ELF-1 (cell line): ENCODE measurements at places on chromosomes 12 and 14.

DNA sequence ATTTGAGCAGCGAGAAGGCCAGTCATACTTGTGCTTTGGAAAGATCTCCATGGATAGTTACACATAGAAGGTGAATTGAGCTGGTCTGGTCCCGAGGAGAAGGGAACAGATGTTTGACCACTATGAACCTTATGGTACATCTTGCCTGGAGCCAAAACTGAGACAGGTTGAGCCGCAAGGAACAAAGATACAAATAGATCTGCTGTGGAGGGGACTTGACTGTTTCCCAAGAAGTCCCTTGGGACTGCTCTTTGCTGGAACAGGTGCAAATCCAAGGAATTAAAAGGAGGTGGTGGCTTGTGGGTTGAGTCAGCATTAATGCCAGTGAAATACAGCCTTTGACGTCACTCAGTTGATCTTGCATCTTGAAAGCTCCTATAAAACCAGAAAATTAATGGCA, 68.8 kb upstream of the PRIMA1 start:
- DNase-seq = no peak

GRCh38 chr14:24289649-24290280, 9.8 kb downstream of the DHRS1 start:
- no peak for DNase-seq

DNA sequence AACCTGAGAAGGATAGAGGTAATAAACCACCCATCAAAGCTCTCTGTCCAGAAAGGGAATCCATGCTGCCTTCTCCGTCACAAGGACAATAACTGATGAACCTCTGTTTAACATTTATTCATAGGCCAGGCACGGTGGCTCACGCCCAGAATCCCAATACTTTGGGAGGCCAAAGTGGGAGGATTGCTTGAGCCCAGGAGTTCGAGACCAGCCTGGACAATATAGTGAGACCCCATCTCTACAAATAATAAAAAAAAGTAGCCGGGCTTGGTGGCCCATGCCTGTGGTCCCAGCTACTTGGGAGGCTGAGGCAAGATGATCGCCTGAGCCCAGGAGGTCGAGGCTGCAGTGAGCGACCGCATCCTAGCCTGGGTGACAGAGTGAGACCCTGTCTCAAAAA, 7.1 kb upstream of the FOS start:
- no peak for DNase-seq

DNA sequence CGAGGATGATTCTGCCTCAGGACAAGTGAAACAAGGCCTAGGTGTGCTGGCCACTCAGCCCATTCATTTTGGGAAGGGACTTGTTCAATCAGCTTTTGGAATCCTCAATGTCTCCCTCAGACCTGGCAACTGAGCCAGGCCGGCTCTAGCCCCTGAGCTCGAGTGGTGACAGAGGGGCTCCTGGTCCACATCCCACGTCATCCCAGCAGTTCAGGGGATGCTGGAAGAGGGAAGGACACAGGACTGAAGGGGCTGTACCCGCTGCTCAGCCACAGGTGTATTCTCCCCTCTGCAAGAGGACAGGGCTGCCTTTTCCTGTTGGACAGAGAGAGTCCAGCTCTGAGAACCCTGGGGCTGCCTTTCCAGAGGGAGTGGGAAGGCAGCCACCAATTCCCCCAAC, 244.6 kb upstream of the SFSWAP start:
- DNase-seq = no peak

DNA sequence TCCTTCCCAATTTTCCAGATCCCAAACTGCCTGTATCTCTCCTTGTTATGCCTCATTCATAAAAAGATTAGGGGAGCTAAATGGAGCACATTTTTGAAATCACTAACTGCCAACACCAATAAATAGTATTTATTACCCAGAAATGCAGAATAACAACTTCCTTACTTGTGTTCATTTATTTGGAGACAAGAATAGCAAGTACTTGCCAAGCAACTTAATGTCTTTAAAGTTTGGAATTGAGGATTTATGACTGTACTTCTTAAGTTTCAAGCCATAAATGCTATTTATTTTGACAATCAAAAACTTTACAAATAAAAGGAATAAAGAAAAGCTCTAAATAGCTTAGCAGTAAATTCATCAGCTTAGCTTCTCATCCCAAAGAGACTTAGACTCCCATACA, 626.1 kb upstream of the NOVA1 start:
- no peak for DNase-seq

DNA sequence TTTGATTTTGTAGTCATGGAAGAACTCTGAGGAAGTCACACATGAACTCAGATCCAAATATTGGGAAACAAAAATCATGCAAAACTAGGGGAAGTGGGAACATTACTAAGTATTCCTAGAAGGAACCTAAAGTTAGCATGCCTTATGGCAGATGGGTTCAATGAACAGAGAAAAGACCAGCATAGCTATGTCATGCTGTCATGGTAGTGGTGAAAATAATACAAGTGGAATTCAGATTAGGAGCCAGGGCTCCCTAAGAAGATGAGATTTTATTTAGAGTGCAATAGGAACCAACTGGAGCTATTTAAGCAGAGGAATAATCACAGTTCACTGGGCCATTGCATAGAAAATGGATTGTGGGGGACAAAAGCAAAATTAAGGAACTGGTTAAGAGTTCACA, 134.0 kb downstream of the DIO2 start:
- no peak for DNase-seq

- DNase-seq = peak; percentile 17
Measured at GRCh38 chr14:38481952-38482678, 226.2 kb upstream of the CLEC14A start.

DNA sequence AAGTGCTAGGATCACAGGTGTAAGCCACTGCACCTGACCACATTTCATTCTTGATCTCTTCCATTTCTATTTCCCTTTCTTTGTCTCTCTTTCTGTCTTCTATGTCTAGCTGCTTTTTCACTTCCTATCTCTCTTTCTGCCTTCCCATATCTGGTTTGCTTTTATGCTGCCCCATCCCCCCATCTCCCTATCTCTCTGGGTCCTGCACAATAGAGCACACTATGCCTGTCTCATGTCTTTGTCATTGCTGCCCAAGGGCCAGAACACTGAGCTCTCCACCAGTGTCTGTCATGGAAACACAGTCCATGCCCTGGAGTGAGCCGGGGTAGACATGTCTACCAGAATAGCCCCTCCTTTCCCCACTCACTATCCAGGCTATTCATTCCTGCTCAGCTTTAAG, 12.3 kb upstream of the RARG start:
- DNase-seq = peak; percentile 48

- peak; percentile 21 for DNase-seq
Measured at GRCh38 chr12:40942326-40942725, 245.8 kb upstream of the PDZRN4 start.

- peak; percentile 81 for DNase-seq
Measured at GRCh38 chr12:51814311-51815088, 34.0 kb downstream of the FIGNL2 start.

- DNase-seq = no peak
Measured at GRCh38 chr12:47382305-47382704, 302.5 kb upstream of the AMIGO2 start.

DNA sequence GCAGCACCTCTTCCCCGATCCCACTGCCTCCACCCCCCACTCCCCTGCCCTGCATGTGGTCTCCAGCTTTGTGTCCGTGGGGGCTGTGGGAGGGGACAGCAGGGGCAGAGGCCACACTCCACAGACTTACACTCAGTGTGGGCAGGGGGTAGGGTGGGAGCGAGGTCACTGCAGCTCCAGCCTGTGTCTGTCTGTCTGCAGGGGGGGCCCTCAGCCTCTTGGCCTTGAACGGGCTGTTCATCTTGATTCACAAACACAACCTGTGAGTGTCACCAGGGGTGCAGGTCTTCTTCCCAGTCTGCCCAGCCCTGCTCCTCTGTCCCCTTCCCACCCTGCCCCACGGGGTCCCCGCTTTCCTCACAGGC, 6.5 kb downstream of the NOC4L start:
- no peak for DNase-seq

- DNase-seq = no peak
Measured at GRCh38 chr14:22383515-22384166, 205.4 kb downstream of the DAD1 start.

DNA sequence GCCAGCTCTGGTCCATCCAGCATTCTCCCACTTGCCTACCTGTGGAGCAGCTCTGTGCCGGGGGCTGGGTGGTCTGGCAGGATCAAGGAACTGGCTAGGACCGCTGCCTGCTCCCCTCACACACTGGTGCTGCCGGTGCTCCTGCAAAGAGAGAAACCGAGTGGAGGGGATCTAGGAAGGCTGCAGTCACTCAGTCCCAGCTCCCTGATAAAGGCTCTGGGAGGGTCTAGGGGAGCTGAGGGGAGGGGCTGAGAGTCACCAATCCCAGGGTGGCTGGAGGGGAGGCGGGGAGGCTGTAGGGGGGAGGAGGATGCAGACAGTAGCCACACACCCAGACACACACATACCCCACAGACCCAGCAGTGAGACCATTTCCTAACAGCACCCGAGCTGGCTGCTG, at the start of gene TAC3:
Gene TAC3, minus strand, starts transcription at position 182 of the 400 bp plus-strand sequence. CDS start 732 bp downstream, outside the sequence.
- DNase-seq = peak; percentile 47
